Stimulated activated CD8-positive, alpha-beta memory T cell treated with anti-CD3 and anti-CD28 coated beads, Interleukin-4, amount 100 ng/mL, for 24 hours (primary cell): ENCODE measurements at places on chromosomes 7 and 10.

DNA sequence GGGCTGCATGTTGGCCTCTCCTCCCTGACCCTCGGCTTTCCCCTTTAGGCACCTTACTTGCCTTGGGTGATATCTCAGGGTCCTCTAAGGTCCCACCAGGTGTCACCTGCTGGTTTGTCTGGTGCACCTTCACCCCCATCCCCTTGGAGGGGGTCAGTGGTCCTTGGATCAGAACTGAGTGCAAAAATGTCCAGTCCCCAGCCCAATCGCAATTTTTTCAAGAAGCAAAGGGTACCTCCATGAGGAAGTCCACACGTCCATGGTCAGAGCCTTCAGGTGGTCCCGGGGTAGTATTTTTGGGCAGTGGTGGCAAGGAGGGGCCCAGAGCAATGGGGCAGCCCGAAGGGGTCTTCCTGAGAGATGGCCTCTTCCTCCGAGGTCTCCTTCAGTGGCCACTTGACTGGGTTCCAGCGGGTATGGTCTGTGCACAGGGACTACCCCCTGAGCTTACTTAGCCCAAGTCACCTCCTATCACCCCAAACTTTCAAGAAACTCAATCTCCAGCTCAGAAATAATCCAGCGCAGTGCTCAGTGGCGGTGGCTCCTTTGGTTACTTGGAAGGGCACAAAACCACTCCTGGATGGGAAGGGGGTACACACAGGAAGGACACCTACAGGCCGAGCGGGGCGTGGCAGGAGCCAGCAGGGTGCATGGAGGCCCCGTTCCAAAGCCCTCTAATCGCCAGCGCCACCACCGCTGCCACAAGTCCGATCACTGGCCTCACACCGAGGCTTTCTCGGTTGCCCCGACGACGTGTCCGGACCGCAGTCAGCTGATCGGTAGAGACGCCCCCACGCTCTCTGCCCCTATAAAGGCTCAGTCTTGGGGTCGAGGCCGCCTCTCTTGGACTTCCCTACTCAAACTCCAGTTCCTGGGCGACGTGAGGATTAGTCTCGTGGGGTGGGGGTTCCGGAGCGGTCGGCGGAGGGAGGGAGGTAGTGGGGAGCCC is 4.5 kb downstream of the SAP25 start:
- DNase-seq: peak; percentile 36

GRCh38 chr10:47379901-47380300 is 4.2 kb downstream of the ZNF488 start:
- no peak for DNase-seq

DNA sequence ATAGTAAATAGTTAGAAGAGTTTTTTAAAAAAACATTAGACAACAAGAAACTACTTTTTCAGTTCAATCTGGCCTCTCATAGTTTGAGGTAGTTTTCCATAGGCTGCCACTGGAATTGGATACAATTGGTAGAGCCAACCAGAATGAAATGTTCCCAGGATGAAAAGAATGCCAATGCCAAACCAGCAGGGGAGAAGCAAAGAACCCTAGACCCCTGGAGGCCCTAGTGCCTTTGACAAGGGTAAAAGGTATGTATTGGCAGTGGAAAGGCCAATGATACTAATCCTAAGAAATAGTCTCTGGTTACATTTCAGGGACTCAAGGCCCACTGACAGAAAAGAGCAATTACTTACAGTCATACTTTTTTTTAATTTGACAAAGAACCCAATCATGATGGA is 77.4 kb upstream of the SEM1 start:
- DNase-seq: no peak

DNA sequence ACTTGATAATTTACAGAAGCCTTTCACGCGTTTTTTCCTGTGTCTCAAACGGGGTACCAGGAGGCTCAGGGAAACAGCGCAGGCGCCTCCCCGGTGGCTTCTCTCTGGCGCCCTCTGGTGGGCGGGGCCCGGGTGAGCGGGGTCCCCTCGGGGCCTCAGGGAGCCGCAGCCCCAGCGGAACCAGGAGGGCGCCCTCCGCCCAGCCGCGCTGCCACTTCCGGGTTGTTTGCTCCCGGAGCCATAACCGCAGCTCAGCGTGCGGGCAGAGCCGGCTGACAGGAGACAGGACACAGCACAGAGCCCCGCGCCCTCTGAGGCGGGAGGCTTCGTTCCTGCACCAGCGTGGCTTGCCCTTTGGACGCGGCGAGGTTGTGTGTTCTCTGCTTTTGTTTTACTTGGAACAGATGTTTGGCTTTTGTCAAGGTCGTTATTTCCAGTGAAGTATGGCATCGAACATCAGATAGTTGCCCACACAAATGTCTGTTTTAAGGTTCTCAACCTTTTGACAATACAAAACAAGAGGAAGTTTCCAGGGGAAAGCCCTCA is 6.9 kb upstream of the CYP2E1 start:
- DNase-seq: peak; percentile 91

DNA sequence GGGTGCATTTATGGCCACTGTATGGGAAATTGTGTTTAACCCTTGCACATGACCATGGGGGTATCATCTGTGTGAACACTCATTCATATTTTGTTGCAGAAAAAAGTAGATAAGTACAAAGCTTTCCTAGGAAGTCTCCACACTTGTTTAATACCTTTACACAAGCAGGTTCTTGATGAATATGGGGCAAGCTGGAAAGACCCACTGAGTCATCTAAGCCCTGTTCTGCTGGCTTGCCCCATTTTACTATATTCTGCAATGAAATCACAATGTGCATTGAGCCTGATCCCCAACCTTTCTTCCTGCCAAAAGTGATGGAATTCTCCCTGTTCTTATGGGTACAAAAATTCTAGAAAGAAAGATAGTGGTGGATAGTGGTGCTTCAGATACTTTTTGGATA is 99.8 kb downstream of the CCDC71L start:
- DNase-seq: no peak

DNA sequence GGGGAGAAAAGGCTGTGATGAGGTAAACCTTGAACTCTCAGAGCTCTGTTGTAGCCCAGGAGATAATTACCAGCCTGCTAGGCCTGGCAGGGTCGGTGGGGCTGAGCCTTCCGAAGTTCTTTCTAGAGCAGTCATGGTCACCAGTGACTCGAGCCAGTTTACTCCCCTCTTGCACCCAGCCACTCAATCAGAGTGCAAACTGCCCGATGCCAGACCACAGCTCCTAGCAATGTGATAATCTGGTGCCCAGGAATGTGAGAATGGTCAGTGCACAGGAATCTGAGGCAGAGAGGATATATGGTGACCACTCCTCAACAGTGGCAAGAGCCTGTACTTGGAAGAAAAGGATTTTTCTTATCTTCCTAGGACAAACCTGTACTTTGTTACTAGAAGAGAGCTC is 46.4 kb upstream of the KMT2E start:
- DNase-seq: no peak

GRCh38 chr10:22345301-22346095 is at the start of gene SPAG6:
SPAG6 (plus strand) TSS chr10:22345496; CDS start chr10:22345612, 116 bp downstream.
- peak; percentile 44 for DNase-seq

- no peak for DNase-seq
These were observed 31.1 kb upstream of the CHCHD3 start for GRCh38 chr7:133112976-133113375.

DNA sequence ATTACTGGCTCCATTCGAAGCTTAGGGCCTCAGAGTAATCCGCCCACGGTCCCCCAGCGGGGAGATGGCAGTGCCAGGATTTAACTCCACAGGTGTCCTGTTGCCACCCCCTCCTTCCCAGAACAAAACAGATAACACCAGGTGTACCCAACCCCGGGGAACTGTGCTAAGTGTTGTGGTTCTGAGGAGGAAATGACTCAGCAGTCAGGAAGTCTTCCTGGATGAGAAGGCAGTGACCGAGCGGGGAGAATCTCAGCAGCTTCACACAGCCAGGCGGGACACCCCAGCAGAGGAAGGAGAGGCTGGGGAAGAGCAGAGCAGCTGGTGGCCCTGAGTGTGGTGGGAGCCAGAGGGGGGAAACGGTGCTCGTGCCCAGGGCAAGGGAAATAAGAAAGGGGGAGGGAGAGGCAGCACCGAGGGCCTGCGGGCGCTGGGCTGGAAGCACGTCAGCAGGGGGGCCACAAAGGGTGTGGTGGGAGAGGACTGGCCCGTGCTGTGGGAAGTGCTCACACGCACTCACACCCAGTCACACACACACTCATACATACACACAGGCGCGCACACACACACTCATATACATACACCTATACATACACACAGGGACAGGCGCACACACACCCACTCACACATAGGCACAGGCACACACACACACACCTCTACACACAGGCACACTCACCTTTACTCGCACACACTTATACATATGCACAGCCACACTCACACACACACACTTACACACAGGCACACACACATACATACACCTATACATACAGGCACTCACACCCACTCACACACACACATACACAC is 59.8 kb upstream of the CHST15 start:
- DNase-seq: peak; percentile 13

DNA sequence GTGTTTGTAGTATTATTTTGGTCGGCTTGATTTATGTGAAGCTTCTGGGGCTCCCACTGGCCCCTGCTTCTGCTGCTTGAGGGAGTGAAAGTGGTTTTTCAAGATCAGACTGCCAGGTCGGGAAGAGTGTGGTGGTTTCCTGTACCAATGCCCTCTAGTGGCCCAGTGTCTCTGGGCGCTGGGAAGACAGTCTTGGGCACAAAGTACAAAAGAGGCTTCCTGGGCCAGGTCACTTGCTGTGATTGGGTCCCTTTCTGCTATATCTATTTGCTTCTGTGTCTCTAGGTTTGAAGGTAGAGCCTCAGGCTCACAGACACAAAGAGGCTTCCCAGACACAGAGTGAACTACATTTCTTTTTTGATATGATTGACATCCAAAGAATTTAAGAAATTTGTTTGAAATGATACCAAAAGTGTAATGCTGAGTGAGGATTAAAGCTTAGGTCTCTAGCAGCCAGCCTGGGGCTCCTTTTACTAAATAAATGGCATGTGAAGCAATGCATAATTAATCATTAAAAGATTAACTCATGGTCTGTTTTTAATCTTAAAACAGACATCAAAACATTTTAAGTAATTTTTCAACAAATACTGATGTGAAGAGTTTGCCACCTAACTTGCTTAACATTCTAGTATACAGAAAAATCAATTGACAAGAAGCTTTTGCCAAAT is 36.3 kb downstream of the ABCB1 start:
- peak; percentile 5 for DNase-seq

DNA sequence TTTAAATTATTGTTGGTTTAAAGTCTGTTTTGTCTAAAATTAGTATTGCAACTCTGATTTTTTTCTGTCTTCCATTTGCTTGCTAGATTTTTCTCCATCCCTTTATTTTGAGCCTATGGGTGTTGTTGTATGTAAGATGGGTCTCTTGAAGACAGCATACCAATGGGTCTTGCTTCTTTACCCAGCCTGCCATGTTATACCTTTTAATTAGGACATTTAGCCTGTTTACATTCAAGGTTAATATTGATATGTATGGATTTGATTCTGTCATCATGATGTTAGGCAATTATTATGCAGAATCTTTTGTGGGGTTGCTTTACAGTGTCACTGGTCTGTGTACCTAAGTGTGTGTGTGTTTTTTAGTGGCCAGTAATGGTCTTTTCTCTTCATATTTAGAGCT is 281.4 kb upstream of the CSTF2T start:
- DNase-seq: no peak

DNA sequence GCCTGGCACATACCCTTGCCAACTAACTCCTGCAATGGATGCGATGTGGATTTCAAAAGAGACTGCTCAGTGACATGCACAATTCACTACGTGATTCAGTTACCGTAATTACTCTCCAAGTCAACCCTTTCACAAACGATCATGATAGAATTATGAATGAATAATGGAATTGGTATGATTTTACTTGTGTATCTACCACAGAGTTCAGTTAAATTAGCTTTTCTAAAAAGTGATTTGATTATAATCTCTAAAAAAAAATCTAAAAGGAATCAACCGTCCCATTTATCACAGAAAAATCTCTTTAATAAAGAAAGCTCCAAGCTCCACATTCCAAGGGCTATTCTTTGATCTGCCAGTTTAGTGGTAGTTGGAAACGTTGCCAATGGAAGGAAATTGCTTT is 30.4 kb upstream of the RSU1 start:
- DNase-seq: no peak
